ENCODE measurements at places on chromosomes 2 and 18.

DNA sequence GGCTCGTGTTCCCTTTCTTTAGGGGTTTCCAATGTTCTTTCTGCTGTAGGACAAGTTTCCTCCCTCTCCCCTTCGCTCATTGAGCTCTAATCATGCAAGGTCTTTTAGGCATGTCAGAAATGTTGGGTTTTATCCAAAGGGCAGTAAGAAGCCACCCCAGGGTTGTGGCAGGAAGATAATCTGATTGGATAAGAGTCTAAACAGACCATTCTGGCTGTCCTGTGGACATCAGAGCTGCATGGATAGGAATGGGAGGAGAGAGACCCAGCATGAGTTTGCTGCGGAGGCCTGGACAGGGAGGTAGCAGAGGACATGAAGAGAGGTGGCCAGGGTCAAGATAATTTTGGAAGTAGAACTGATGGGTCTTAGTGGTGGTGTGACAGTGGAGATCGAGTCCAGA lies 88.2 kb downstream of the ACKR3 start:
- DNase-seq = no peak

DNA sequence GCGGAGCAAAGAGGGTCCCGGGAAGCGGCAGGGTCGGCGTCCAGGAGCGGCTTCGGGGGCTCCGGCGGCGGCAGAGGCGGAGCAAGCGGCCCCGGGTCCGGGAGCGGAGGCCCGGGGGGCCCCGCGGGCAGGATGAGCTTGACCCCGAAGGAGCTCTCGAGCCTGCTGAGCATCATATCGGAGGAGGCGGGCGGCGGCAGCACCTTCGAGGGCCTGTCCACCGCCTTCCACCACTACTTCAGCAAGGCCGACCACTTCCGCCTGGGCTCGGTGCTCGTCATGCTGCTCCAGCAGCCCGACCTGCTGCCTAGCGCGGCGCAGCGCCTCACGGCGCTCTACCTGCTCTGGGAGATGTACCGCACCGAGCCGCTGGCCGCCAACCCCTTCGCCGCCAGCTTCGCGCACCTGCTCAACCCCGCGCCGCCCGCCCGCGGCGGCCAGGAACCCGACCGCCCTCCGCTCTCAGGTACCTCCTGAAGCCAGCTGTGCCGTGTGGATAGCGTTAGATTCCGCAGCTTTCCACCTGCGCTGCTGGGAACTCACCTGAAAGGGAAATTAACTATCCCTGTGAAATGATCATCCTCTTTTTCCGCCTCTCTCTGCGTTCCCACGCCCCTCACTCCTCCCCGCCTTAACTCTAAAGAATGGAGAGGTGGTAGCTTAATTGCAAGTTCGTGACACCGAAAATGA lies 472 bp downstream of the CNOT11 start:
- peak; percentile 44 for DNase-seq

DNA sequence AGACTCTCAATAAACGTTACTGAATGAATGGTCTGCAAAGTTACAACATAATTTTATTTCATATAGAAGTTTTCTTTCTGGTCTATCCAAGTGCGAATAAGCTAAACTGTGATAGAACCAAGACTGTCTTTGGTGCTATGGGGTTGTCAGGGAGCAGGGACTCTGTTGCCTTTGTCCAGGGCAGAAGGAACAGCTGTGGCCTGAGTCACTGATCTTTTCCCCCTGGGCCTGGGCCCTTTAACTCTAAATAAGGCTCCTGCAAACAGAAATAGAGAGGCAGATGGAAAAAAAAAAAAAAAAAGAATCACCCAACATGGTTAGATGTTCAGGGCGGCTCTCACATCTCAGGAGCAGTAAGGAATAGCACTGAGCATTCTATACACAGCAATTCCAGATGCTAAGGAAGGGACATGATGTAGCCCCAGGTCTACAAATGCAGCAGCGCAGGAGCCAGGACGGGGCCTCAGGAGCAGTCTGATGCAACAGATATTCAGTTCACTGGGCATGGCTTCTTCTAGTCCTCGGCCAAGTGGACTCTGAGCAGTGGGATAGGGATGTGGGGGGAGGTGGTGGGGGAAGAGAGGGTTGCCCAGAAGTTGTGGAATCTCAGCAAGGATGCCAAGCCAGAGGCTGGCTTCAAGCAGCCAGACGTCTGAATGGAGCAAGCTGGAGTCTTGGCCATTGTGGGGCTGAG lies 247.1 kb upstream of the SIX2 start:
- no peak for DNase-seq

GRCh38 chr18:62555135-62555534 lies 32.3 kb downstream of the ZCCHC2 start:
- no peak for DNase-seq

DNA sequence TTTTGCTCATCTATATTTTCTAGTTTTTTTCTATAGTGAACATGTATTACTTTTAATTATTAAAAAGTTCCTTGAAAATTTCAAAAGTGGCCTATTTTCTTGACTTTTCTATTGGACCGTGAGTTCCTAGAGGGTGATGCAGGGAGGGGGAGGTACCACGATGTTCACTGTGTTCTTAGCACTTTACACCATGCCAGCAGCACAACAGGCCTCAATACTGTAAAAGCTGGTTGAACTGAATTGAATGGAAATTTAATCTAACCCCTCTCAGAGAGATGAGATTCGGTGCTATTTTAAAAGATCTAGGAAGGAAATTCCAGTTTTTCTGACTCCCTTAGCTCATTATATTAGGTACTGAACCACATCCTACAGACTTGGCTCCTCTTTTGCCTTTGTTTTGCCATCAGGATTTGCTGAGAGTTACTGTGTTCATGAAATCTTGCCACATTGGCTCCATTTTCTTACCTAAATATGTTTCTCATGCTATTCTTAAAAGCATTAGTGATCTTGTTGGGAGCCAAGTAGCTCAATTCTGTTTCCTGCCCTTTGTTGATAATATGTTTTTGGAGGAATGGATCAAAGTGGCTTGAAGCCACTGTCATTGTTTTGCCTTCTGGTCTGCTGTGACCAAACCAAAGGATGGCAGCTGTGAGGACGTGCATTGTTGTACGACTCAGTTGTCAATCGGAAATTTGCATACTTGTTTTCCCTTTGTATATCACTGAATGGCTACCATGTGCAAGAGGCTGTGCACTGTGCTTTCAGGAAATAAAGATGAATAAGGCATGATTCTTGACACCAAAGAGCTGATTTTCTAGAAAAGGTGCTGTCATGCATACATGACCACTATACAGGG lies 25.3 kb downstream of the MYO1B start:
- DNase-seq = no peak

Data from GM18507 (cell line).